ENCODE measurements at places on chromosomes 11 and 22.

DNA sequence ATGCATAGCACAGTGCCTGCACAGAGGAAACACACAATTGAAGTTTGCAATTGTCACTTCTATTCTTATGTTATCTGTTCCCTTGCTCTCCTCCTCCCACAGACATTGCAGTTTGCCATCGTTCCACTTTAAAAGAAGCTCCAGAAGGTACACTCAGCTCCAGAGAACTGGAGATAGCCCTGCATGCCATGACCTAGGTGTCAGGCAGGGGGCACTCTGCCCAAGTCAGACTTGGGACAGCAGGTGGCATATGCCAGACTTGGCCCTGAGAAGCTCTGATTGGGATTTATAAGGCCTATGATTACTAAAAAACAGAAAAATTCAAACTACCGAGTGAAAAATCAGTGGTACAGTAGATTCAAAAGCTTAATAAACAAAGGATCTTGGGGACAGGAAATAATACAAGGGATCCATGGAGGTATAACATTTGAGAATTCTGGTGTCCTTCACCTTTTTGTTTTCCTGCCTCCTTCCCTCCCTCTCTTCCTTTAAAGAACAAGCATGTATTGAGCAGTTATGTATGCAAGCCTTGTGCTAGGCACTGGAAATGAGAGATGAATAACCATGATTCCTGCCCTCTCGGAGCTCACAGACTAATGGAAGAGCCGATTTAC is 40.0 kb downstream of the TENM4 start:
- no peak for DNase-seq

DNA sequence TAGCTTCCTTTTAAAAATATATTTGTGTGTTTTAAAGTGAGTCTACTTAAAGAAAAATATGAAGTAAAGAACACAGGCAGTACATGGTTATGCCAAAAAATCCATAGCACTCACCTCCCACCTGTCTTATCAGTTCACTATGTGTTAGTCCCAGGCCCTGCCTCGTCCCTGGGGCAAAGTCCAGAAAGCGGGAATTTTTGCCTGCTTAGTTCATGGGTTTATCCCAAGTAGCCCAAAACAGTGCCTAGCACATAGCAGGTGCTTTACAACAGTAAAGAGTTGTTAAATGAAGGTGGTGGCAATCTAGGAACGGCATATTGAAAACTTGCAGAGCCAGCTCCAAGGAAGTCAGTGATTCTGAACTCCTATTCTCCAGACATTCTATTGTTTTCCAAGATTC is 154.0 kb downstream of the MN1 start:
- DNase-seq, result no peak

DNA sequence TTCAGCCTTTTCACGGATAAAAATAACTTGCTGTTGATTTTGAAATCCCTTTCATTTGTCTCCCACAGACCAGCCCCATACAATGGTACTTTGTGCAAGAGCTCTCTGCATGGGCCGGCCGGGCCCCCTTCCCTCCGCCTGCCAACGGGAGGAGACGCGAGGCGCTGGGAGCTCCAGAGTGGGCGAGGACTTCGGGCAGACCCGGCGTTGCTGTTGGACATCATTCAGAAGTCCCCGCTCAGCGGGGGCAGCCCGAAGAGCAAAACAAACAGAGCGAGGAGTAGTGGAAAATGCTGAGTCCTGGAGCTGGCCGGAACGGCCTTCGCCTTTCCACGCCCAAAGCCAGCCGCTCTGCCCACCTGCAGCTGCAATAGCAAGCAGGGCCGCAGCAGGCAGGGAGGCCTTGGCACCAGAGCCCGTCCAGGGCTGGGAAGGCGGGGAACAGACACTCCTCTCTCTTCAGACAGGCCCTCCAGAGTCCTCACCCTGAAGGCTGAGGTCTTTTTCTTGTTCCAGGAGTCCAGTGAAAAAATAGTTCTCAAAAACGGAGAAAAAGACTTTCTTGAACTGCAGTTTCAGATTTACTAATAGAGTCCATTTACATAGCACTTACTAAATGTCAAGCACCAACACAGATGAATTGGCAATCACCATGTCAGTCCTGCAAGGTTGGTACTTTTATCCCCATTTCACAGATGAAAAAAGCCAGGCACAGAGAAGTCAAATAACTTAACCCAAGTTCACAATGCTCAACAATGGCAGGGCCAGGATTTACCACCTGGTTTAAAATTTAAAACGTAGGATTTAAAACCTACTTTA is 135.5 kb downstream of the ETS1 start:
- no peak for DNase-seq

GRCh38 chr11:64156235-64157011 is 9.5 kb downstream of the MACROD1 start:
- DNase-seq, result no peak

- no peak for DNase-seq
Measured at GRCh38 chr11:69320756-69321741, 27.1 kb downstream of the MYEOV start.

DNA sequence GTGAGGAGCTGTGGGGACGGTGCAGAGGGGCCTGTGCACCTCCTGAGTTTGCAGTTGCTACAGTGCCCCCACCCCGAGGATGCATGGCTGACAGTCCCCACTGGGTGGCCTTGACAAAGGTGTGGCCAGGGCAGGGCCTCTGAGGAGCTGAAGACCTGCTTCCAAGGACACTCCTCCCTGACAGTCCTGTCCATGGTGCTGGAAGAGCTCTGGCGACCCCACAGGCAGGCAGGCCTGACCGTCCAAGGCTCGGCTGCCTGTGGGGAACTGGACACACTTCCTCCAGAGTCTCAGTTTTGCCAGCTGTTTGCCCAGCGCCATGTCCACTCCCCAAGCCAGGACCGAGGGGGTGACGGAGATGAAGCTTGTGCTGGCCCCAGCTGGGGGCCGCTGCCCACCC is 32.7 kb downstream of the BRSK2 start:
- no peak for DNase-seq

DNA sequence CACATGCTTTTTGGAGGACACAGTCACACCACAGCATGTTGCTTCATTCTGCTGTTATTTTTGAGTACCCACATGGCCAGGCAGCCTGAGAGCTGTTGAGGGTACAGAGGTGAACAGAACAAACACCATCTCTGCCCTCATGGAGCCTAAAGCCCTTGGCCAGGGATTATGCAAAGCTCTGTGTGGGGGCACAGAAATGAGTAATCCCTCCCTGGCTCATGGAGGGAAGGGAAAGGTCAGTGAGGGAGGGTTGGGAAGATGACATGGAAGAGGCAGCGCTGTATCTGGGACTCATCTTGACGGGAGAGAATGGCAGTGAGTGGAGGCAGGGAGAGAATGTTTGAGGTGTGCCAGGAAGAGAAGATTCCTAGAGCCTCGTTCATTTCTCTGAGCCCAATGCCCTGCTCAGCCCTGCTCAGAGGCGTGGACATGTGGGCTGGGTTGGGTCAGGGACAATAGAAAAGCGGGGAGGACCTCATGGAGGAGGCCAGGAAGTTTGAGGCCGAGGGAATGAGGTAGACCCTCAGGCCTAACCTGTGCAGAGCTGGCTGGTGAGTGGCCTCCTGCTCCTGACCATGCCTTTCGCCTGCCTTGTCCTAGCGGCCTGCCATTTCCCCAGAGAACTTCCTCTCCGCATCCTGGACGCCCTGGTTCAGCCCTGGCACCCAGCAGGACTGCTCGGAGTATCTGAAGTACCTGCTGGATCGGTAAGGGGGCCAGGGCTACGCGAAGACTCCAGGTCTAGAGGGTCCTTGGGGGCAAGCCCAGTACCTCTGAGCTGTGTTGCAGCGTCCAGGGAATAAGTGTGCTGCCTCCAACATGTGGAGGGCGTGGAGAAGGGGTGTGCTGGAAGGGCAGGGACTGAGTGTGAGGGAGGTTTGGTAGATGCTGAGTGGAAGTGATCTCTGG is 19.8 kb downstream of the USP35 start:
- no peak for DNase-seq
